ENCODE measurements at places on chromosomes 11 and 22. TPM values are rescaled to one million over a fixed set of nuclear protein-coding genes. Genes with fewer than 3 reads are reported as not detected.

DNA sequence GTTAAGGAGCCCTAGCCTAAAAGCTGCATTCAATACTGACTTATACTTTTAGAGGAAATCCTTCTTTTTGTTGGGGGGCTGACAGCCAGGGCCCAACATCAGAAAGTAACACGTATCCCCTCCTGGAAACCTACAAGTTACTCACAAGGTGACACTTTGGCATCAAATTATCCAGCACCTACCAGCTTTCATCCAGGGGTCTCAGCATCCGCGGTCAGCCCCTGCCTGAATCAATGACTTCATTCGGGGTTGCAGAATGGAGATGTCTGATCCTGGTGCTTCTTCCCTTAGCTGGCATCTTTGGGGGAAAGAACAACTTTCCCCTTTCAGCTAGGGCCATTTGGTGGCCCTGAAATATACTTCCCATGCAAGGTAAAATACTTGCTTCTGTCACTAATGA, 5.3 kb upstream of the NAP1L4 start:
- no peak for DNase-seq

- no peak for DNase-seq
These were observed 9.0 kb downstream of the PRRG4 start for GRCh38 chr11:32838505-32839274.

GRCh38 chr11:112322173-112322790, 61.6 kb upstream of the PLET1 start:
- no peak for DNase-seq

- DNase-seq = no peak
These were observed 336.5 kb downstream of the TMEM135 start for GRCh38 chr11:87374038-87374807.

The WNT7B gene
- not detected for total RNA-seq

DNA sequence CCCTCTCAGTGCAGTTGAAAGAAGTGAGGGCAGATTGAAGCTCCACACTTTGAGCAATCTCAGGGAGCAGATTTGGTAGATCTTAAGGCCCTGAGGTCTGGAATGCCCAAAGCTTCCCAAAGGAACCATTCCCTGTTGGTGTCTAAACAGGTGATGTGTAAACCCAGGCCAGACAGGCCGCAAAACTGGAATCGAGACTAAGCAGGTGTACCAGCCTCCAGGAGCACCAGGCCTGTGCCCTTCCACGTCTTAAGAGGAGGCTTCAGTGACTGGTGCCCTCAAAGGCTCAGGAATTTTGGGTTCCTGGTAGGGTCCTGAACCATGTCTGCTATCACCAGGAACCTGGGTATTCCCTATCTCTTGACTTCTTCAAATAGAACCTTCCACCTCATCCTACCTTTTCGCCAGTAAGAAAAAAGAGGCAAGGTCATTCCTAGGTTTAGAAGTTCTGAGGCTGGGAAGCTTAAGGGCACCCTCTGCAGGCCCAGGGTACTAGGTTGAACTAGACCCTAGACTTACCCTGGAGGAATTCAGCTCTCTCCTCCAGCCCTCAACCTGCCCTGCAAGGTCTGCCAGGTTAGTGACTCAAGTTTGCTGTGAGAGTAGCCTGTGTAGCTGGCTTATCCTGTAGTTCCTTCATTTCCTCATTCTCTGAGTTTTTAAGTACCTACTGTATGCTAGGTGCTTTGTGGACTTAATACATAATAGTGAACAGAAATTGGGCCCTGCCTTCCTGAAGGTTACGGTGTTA, 100.0 kb upstream of the NNMT start:
- DNase-seq = no peak

The FBXO7 gene
- 97.2 TPM for total RNA-seq

- no peak for DNase-seq
These were observed 9.8 kb upstream of the SEPTIN5 start for GRCh38 chr22:19704355-19705015.

DNA sequence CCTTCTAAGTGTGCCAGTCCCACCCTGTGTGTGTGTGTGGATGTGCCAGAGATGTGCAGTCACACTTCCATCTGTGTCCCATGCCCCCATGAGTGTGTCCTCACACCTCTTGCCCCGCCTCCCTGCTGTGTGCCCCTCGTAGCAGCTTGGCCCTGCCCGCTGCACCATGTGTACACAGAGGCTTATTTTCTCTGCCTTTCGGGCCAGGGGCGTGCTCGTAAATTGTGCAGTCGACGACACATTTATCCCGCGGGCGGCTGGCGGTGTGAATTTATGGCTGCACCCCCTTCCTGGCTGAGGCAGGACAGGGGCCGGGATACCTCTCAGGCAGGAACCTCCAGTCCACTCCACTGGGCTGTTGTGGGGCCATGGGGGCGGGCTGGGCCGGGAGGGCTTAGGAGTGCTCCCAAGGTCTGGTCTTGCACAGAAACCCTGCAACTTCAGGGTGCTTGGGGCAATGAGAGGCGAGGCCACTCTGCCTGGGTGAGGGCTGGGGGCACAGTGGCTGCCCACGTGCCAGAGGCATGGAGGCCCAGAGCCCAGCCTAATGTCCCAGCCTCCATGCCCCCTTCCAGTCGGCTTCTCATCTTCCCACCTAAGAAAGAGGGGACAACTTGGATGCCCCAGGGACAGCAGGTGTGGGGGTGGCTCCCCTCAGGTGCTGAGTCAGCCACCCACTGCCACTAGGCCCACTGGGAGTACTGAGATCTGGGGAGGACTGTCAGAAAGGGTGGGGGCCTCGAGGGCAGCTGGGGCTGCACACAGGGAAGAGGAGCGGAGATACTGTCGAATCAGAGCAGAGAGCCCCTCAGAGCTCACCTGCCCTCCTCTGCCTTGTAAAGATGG, 12.5 kb downstream of the GP1BB start:
- DNase-seq = no peak

The RELT gene
- 81.8 TPM for total RNA-seq

DNA sequence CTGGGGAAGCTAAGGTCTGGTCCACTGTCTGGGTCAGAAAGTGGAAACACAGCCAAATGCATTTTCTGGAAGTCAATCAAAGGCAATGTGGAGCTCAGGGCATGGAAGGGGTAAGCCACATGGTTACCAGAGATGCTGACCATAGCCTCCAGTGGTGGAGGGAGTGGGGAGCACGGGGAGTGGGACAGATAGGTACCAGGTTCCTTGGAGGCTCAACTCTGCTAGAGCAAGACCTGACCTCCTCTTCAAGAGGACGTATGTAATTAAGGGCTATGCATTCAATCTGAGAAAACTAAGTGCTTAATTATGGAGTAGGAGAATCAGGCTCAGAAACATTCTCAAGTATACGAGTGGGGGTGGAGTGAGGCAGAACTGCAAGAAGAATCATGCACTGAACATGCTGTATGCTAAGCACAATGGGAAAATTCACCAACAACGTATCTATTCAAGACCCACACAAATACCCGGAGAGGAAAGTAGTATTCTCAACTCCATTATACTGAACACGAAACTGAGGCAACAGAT, 65.2 kb upstream of the PHOX2A start:
- DNase-seq = no peak
